ENCODE measurements at places on chromosomes 2 and 18. TPM values are rescaled to one million over a fixed set of nuclear protein-coding genes. Genes with fewer than 3 reads are reported as not detected.

NDC80 gene
- total RNA-seq = 29.6 TPM

GRCh38 chr2:30139131-30139870 is 7.5 kb upstream of the YPEL5 start:
- H3K27ac ChIP-seq = peak overlapping the region; percentile 63
- no peaks in the 10 kb centered on the region for H3K27me3 ChIP-seq
- H3K4me3 ChIP-seq = no peak overlapping the region

KCNK3 gene
- total RNA-seq = not detected

DNA sequence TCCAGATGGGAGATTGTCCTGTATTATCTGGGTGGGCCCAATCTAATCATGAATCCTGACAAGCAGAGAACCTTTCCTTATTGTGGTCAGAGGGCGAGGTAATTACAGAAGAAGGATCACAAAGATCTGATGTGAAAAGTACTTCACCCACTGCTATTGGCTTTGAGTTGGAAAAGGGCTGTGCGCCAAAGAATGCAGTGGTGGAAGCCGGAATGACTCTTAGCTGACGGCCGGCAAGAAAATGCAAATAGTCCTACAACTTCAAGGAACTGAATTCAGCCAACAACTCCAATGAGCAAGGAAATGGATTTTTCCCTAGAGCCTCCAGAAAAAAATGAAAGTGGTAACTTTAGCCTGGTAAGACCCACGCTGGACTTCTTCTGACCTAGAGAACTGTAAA is 67.3 kb downstream of the CTNNA2 start:
- no peaks in the 10 kb centered on the region for H3K4me1 ChIP-seq
- no peak overlapping the region for H3K4me3 ChIP-seq
- H3K27me3 ChIP-seq = no peaks in the 10 kb centered on the region
- DNase-seq = no peak
- H3K36me3 ChIP-seq = no peaks in the 10 kb centered on the region

GRCh38 chr2:240310201-240310600 is 125.3 kb upstream of the GPC1 start:
- H3K36me3 ChIP-seq = no peaks in the 10 kb centered on the region
- no peaks in the 10 kb centered on the region for H3K4me1 ChIP-seq
- no peak for DNase-seq
- no peak overlapping the region for H3K4me3 ChIP-seq
- H3K27ac ChIP-seq = no peak overlapping the region
- no peaks in the 10 kb centered on the region for H3K27me3 ChIP-seq

DNA sequence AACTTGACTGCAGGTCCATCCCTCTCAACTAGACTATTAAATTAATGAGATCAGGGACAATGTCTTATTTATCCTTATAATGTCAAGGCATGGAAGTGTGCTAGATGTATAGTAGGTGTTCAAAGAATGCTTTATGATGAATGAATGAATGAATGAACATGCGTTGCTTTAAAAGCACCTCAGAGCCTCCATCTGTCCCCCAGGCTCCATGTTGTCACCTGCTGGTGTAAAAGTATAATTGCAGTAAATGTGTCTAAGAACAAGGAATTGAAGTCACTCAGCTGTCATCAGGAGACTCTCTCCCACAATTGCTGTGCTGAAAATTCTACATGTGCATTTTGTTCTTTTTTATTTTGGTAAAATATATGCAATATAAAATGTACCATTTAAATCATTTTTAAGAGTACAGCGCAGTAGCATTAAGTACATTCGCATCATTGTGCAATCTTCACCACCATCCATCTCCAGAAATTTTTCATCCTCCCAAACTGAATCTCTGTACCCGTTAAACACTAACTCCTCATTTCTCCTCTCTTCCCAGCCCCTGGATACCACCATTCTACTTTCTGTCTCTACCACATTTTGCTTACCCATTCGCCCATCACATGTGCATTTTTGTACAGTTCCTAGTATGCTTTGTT is 52.6 kb downstream of the GNAL start:
- H3K36me3 ChIP-seq = no peaks in the 10 kb centered on the region
- DNase-seq = peak; percentile 40
- no peaks in the 10 kb centered on the region for H3K4me1 ChIP-seq
- H3K27me3 ChIP-seq = peaks cover 33% of the 10 kb centered on the region
- H3K27ac ChIP-seq = no peak overlapping the region
- no peak overlapping the region for H3K4me3 ChIP-seq

DUSP19 gene
- total RNA-seq = 1.0 TPM

ITPRIPL1 gene
- not detected for total RNA-seq

DNA sequence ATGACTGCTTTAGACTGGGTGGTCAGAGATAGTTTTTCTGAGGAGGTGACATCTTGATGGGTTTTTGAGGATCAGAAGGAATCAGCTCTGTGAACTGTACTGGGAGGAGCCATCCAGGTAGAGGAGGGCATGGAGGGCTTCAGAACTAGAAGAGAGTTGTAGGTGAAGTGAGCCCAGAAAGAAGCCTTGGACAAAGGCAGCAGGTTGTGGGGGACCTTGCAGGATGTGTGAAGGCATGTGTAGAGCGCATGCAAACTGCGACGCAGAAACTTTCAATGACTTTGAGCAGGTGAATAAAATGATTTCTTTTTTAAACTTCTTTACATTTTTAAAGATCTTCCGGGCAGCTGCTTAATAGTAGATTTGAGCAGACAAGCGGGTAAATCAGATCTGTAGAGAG is 83.9 kb upstream of the SIX2 start:
- peaks cover 39% of the 10 kb centered on the region for H3K27me3 ChIP-seq
- H3K4me3 ChIP-seq = no peak overlapping the region
- no peaks in the 10 kb centered on the region for H3K36me3 ChIP-seq
- H3K4me1 ChIP-seq = no peaks in the 10 kb centered on the region

SOX11 gene
- total RNA-seq = not detected

DNA sequence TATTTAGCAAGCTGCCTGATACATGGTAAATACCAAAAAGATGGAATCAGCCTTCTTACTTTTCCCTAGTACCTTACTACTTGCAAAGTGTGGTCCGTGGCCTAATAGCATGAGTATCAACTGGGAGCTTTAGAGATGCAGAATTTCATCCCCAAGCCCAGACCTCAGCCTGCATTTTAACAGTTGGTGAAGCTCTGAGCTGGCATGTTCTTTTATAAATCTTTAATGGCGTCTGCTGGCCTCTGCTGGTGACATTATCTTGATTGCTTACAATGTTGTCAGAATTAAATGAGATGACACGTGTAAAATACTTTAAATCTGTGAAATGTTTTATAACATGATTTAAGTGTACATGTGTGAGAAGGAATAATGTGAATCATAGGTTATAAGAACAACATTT is 115.1 kb upstream of the NOSTRIN start:
- peaks cover 10% of the 10 kb centered on the region for H3K4me1 ChIP-seq
- peak; percentile 34 for DNase-seq
- H3K27ac ChIP-seq = no peak overlapping the region
- H3K27me3 ChIP-seq = no peaks in the 10 kb centered on the region

GRCh38 chr18:79583984-79584401 is 95.6 kb upstream of the CTDP1 start:
- H3K27ac ChIP-seq = no peak overlapping the region
- H3K27me3 ChIP-seq = no peaks in the 10 kb centered on the region
- no peak overlapping the region for H3K4me3 ChIP-seq
- H3K4me1 ChIP-seq = no peaks in the 10 kb centered on the region
- H3K36me3 ChIP-seq = no peaks in the 10 kb centered on the region

DNA sequence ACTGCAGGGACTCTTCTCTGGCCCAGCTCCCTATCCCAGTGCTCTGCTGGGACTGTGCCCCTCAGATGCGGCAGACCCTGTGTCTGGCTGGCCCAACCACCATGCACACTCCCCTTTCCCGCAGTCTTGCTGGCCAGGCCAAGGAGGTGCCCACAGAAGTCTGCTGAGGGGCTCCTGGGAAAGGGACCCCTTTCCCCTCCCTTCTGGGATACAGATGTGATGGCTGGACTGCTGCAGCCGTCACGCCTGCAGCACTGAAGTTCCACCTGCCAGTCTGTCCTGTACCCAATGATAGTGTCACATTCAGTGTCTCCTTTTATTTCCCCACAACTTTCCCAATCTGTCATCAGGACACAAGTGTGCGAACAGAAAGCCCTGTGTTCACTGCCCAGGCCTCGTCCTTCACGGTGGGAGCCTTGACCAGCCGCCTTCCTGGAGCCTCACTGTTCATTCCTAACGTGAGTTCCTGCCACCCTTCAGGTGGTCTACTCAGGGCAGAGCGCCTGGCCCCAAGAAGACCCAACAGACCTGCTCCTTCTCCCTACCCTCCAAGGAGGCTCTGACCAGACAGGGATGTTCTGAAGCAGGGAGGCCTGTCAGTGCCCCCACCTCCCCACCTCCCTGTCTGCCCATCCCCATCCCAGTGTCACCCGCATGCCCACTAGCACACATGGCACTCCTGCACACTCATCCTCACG is 47.1 kb downstream of the ANKMY1 start:
- no peak overlapping the region for H3K4me3 ChIP-seq
- no peak for DNase-seq
- H3K27ac ChIP-seq = peak overlapping the region; percentile 43
- H3K27me3 ChIP-seq = no peaks in the 10 kb centered on the region
- peaks cover 12% of the 10 kb centered on the region for H3K4me1 ChIP-seq

NAGK gene
- 30.9 TPM for total RNA-seq

DNA sequence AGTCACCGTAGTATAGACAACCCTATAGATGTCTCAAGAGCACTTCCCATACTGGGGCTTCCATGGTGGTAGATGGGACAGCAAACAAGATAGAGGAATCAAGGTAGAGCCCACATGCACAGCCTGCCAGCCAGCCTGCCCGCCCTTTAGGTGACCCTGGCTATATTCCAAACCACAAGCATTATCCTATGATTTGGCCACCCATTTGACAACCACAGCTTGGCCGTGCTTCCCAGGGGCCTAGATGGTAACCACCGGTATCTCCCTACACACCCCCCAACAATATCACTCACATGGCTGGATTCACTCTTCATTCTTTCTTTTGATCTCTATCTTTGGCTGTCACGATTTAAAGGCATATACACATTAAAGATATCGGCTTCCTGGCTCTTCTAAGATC is 85.3 kb downstream of the CDK15 start:
- no peaks in the 10 kb centered on the region for H3K36me3 ChIP-seq
- no peak overlapping the region for H3K4me3 ChIP-seq
- no peak for DNase-seq

GRCh38 chr2:102190430-102191107 is 3.7 kb downstream of the IL1RL2 start:
- H3K27me3 ChIP-seq = no peaks in the 10 kb centered on the region
- no peak overlapping the region for H3K4me3 ChIP-seq
- H3K4me1 ChIP-seq = peaks cover 16% of the 10 kb centered on the region
- H3K27ac ChIP-seq = no peak overlapping the region
- no peaks in the 10 kb centered on the region for H3K36me3 ChIP-seq

RESP18 gene
- not detected for total RNA-seq

HOXD12 gene
- total RNA-seq = not detected

- H3K4me1 ChIP-seq = no peaks in the 10 kb centered on the region
- no peak overlapping the region for H3K27ac ChIP-seq
- no peaks in the 10 kb centered on the region for H3K36me3 ChIP-seq
- H3K27me3 ChIP-seq = peaks cover 14% of the 10 kb centered on the region
- DNase-seq = peak; percentile 47
- H3K4me3 ChIP-seq = no peak overlapping the region
These were observed 1101.4 kb downstream of the CBLN2 start for GRCh38 chr18:71442731-71443141.

DNA sequence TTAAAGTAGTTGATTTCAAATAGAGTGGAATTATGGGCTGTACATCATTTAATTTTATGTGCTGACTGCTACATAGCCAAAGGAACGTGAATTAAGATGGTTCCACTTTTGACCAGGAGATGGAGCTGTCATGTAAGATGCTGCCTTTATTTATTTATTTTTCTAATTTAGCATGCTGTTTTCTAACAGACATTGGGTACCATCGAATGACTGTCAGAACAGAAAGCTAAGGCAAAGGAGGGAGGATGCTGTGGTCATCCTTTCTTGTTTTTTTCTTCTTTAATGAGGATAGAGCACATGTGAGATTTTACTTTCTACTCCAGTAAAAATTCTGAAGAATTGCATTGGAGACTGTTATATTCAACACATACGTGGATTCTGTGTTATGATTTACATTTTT is at the start of gene SCN2A:
Gene SCN2A (plus strand): TSS at position 185 of the 400 bp plus-strand sequence. CDS start 56,410 bp downstream, outside the sequence.
- peak; percentile 60 for DNase-seq
- H3K27me3 ChIP-seq = peaks cover 43% of the 10 kb centered on the region
- no peak within 1 kb of the TSS for H3K27ac ChIP-seq
- H3K4me1 ChIP-seq = no peaks in the 10 kb centered on the region

- DNase-seq = no peak
- H3K27me3 ChIP-seq = no peaks in the 10 kb centered on the region
- H3K36me3 ChIP-seq = no peaks in the 10 kb centered on the region
- no peaks in the 10 kb centered on the region for H3K4me1 ChIP-seq
- no peak overlapping the region for H3K27ac ChIP-seq
These were observed 110.4 kb downstream of the EIPR1 start for GRCh38 chr2:3266925-3267867.

ANKRD62 gene
- total RNA-seq = not detected

UGT1A3 gene
- not detected for total RNA-seq

USP14 gene
- total RNA-seq = 79.1 TPM
